ENCODE measurements at places on chromosomes 2 and 18.

DNA sequence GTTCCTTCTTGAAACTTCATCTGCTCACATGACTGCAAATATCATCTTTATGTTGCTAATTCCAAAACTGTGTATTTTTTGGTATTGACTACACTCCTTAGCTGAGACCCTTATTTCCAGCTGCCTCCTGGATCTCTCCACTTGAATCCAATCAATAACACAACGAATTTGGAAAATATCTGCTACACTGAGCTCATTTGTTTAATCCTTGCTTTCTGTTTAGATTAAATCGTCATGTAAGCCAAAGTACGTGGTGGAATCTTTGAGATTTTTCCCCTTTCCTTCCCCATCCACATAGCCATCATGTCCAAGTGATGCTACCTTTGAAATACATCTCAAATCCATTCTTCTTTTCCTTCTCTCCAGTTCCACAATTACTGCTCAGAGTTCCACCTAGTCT, 15.6 kb downstream of the OTX1 start:
- H3K4me1 ChIP-seq: no peaks in the 10 kb centered on the region
- no peaks in the 10 kb centered on the region for H3K36me3 ChIP-seq
- DNase-seq: no peak
- peaks cover 44% of the 10 kb centered on the region for H3K27me3 ChIP-seq
- no peak overlapping the region for H3K4me3 ChIP-seq

- DNase-seq: peak; percentile 92
- peaks cover 91% of the 10 kb centered on the region for H3K4me1 ChIP-seq
- peak overlapping the region; percentile 1 for H3K4me3 ChIP-seq
- peak overlapping the region; percentile 92 for H3K27ac ChIP-seq
- H3K36me3 ChIP-seq: no peaks in the 10 kb centered on the region
- no peaks in the 10 kb centered on the region for H3K27me3 ChIP-seq
These were observed 26.3 kb downstream of the ASAP2 start for GRCh38 chr2:9232886-9233285.

GRCh38 chr2:118939994-118940393, 2.0 kb upstream of the MARCO start:
- H3K27ac ChIP-seq: no peak overlapping the region
- no peak overlapping the region for H3K4me3 ChIP-seq
- H3K27me3 ChIP-seq: no peaks in the 10 kb centered on the region
- no peaks in the 10 kb centered on the region for H3K4me1 ChIP-seq

GRCh38 chr2:17791121-17791816, 25.0 kb upstream of the MSGN1 start:
- H3K27me3 ChIP-seq: no peaks in the 10 kb centered on the region
- no peak overlapping the region for H3K4me3 ChIP-seq
- H3K27ac ChIP-seq: no peak overlapping the region
- no peaks in the 10 kb centered on the region for H3K4me1 ChIP-seq

- no peaks in the 10 kb centered on the region for H3K4me1 ChIP-seq
- no peak overlapping the region for H3K27ac ChIP-seq
- H3K36me3 ChIP-seq: no peaks in the 10 kb centered on the region
- no peak overlapping the region for H3K4me3 ChIP-seq
These were observed 48.2 kb upstream of the SH3RF3 start for GRCh38 chr2:109080757-109081156.
